ENCODE measurements at places on chromosomes 2 and 18.

DNA sequence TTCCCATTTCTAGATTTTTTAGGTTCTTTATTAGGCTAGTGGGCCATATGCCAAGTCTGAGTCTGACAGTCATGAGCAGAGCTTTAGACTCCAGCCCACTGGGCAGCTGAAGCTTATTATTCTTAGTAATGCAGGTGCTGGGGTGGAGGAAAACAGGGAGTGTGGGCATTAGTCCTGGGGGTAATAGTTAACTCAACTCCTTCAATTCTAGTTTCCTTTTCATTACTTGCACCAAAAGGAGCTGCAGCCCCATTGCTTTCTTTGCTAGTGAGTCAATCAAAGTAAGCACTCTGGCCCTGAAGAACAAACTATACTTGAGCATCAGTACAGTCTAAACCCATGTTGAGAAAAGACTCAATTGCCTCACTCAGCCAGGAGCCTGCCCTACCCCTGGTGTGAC is 35.5 kb downstream of the ICOS start:
- DNase-seq: no peak

- no peak for DNase-seq
Observed at GRCh38 chr2:143162123-143162837, 33.1 kb downstream of the ARHGAP15 start.

GRCh38 chr18:74896390-74896991 is 298.8 kb downstream of the ZNF407 start:
- DNase-seq: no peak

GRCh38 chr2:156797832-156798231 is 361.7 kb downstream of the GPD2 start:
- no peak for DNase-seq

DNA sequence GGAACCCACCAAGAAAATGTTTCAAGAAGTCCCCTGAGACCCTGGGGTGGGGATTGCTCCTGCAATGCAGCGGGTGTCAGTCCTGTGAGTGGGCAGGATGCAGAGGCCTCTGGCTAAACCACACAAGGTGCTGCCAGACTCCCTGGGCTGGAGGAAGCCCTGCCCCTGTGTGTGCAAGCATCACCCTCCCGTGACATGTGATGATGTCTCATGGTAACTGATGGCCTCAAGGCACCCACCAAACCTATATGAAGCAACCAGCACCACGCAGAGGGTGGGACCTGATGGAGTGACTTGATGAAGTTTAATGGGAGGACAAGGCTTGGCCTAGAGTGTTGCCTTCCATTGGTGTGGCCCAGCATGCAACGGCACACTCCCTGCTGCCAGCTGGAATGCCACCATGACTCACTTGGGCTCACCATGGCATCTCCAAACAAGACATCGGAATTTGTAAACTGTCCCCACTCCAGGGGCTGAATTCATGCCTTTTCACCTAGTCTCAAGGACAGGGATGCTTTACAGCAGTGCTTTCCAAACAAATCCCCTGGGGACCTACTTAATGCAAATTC is 8.7 kb upstream of the SLC14A1 start:
- no peak for DNase-seq

GRCh38 chr18:48545757-48546321 is 7.0 kb downstream of the CTIF start:
- DNase-seq: no peak

DNA sequence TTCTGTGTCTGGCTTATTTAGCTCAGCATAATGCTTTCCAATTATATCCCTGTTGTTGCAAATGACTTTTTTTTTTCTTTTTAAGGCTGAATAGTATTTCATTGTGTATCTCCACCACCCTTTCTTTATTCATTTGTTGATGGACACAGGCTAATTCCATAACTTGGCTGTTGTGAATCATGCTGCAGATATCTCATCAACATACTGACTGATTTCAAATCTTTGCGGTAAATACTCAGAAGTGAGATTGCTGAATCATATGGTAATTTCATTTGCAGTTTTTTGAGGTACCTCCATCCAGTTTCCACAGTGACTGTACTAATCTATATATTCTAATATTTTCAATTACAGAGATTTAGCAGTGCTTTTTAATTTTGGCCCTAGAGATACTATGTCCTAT is 266.2 kb downstream of the TMX3 start:
- no peak for DNase-seq

- no peak for DNase-seq
Observed at GRCh38 chr2:73239776-73240175, 5.7 kb downstream of the CCT7 start.

DNA sequence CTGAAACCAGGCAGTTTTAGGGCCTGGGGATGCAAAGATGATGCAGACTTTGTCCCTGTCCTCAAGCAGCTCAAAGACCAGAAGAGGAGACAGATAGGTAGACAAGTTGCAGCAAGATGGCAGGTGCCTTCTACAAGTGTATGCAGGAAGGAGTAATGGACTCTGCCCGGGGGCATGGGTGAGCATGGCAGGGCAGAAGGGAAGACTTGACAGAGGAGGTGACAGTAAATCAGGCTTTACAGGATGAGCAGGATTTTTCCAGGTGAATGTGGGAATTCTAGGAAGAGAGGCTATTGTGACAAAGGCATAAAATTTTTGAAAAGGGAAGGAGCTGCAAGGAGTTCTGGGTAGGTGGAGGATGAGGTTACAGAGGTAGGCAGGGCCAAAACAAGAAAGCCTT is 4.7 kb downstream of the EFEMP1 start:
- DNase-seq: no peak

GRCh38 chr2:200976710-200977109 is 13.2 kb upstream of the ORC2 start:
- DNase-seq: no peak

- no peak for DNase-seq
Observed at GRCh38 chr2:109689182-109689930, 75.2 kb downstream of the SOWAHC start.

DNA sequence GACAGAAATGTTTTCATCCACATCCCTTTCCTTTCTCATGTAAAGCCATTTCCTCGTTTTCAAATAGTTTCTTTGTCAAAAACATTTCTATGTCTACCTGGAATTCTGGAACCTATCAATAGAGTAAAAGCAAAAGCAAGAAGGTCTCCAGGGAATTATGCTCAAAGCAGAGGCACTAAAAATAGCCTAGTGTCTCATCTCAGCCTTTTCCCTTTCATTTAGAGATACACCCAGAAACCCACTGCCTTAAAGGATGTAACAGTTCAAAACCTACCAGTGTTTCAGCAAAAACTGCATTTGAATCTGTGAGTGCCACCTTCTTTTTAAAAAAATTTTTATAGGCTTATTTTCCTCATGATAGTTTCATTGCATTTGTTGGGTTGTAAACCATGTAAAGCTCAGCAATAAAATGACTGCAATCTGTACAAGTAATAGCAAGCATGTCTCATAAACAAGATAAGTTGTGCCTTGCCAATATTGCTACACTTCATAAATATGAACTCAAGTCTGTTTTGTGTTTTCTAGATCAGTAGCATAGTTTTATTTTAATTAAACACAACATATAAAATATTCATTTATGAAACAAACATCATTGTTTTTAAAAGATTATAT is 927.3 kb upstream of the ACVR2A start:
- DNase-seq: no peak

DNA sequence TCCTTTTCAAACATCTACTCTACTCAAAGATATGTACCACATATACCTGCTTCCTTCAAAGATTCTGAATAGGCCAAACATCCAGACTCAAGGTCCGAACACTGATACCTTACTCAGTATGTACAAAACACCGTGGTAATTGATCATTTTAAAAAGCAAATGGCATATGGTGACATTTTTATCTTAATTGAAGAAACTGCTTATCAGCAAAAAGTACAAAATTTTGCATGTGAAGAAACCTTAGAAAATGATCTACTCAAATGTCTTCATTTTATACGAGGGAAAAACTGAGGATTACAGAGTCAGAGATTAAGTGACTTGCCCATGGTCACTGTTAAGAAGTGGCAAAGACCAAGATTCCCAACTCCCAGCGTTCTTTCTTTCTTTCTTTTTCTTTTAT is 133.0 kb downstream of the CACNB4 start:
- DNase-seq: no peak

GRCh38 chr2:205465791-205466190 is 216.5 kb upstream of the NRP2 start:
- no peak for DNase-seq
